ENCODE measurements at places on chromosomes 2 and 18.

GRCh38 chr2:120108049-120108448 lies 95.2 kb downstream of the EPB41L5 start:
- DNase-seq = no peak

GRCh38 chr18:42586601-42587000 lies 528.9 kb downstream of the RIT2 start:
- DNase-seq = no peak

GRCh38 chr18:55233857-55234256 lies 274.6 kb upstream of the CCDC68 start:
- DNase-seq = no peak

- peak; percentile 77 for DNase-seq
Observed at GRCh38 chr2:202034249-202035088, 814 bp downstream of the FZD7 start.

DNA sequence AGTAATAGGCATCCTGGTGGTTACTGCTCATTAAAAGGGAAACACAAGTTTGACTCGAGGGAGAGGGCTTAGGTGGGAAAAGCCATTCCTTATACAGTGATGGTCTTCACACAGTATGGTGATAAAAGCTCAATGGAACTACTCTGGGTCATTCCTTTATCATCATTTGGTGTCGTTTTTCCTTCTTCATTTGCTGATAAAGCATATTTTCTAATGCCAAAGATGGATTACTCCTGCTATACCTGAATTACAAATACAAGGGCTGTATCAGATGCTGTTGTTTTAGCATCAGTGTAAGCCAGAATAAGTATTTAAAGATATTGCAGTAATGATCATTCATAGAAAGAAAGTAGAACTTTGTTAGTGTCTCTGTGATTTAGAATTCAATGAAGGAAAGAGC lies 563.7 kb downstream of the PLCL1 start:
- no peak for DNase-seq

- DNase-seq = no peak
Observed at GRCh38 chr2:136072621-136073020, 45.3 kb downstream of the CXCR4 start.

DNA sequence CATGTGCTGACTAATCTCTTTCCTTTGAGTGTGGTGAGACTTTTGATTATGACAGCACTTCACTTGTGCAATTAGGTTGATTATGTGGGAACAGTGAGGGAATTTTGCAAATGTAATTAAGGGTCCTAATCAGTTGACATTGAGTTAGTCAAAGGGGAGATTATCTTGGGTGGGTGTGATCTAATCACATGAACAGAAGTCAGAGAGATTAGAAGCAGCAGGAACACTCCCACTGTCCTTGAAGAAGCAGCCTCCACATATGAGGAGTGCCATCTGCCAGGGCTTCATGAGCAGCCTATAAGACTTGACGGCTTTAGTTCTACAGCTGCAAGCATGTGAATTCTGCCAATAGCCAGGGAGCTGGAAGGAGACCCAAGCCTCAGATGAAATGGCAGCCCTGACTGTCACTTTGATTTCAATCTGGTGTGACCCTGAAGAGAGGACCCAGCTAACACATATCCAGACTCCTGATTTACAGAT lies 89.4 kb upstream of the APCDD1 start:
- no peak for DNase-seq

DNA sequence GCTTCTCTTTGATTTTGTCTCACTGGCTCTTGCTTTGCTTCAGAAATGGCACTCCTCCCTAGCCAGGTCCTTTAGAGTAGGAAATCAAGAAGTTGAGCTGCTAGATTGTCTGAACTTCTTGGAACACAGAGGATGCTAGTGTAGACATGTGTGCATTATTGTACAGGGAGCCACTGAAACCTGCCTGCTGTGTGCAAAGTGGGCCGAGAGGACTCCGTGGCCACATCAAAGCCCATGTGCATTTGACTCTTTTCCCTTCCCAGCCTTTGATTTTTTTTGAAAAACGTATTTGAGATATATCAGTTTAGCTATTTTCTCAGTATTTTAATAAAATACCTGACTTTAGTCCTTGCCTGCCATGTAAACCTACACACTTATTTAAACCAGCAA lies 83.1 kb downstream of the TMEM247 start:
- DNase-seq = no peak

- DNase-seq = peak; percentile 52
Observed at GRCh38 chr18:69978732-69979715, 31.4 kb upstream of the CD226 start.

DNA sequence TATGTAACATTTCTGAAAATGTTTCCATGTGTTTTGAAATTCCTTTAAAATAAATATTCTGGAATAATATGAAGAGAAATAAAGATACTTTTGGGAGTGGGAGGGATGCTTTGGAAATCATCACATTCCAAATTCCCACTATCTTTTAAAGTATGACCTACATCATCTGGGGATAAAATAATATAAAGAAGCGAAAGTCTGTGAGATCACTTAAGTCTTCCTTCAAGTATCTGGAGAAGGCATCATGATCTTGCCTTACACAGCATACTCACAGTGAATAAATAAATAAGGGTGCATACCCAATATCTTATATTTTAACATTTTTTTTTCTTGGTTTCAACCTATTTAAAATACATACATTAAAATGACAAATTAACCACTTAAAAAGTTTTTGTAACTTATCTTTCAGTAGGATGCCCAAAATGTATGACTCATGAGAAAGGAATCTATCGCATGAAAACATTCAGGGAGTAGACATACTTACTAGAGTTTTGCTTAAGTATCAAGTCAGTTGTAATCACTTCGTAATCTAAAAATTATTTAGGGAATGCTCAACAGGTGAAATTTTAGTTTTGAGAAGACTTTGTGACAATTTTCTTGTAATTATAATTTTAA lies 248.3 kb upstream of the COL3A1 start:
- no peak for DNase-seq

GRCh38 chr18:36389027-36389426 lies 91.5 kb downstream of the FHOD3 start:
- DNase-seq = no peak

- DNase-seq = no peak
Observed at GRCh38 chr2:39688181-39688580, 22.5 kb downstream of the TMEM178A start.

- DNase-seq = no peak
Observed at GRCh38 chr2:73257425-73258125, 23.5 kb downstream of the CCT7 start.

Measured in activated CD4-positive, alpha-beta T cell treated with anti-CD3 and anti-CD28 coated beads, Interleukin-2, amount 10 ng/mL, durations not matched to agents 24 days and 14 days (primary cell).